ENCODE measurements at places on chromosomes 4 and X.

DNA sequence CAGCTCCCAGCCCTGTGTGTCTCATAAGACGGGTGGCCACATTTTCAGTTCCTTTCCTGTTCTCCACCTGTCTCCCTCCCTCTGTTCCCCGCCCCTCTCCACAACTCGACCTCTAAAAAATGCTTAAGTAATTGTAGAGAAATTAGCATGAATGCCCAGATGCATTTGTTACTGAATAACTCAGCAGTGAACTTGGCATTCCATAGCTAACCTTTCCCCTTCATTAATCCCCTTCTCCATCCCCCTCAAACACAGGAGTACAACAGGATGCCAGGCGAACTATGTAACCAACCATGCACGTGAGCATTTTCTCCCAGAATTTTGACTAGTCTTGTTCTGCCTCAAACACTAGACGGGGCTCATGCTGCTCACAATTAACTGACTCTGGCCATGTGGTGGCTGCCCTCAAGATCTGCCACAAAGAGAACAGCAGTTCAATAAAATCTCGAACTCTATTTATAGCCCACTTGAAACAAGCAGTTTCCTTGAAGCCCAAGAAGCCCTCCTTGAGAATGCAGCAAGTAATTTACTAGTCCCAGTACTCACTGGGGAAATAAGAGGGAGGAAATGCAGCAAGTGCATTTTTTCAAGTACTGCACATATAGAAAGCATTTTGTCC is 351.2 kb downstream of the ARHGAP24 start:
- no peak for DNase-seq

DNA sequence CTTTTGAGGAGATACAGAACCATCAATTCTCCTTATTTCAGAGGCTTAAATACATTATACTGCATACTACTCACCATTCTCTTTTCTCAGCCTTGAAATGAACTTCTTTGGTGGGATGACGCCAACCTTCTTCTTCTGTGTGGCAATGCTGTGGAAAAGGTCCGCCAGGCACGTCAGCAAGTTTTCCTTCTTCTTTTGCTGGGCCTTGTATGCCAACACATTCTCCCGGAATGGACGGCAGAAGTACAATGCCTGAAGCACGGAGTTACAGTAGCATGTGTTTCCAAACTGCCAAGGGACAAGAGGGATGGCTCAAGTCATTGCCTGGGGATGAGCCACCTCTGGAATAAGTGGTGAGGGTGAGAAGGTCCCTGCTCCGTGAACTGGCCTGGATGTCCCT is 31.2 kb downstream of the USP46 start:
- DNase-seq: no peak

- DNase-seq: no peak
Observed at GRCh38 chrX:101071582-101071981, 7.1 kb upstream of the TMEM35A start.

GRCh38 chrX:40683245-40683644 is 35.9 kb upstream of the CXorf38 start:
- no peak for DNase-seq

- DNase-seq: no peak
Observed at GRCh38 chr4:107714256-107714655, 5.8 kb downstream of the PAPSS1 start.

GRCh38 chr4:182233310-182234090 is 9.7 kb upstream of the TENM3 start:
- DNase-seq: no peak

GRCh38 chr4:76744241-76744921 is 153.6 kb downstream of the SOWAHB start:
- no peak for DNase-seq

DNA sequence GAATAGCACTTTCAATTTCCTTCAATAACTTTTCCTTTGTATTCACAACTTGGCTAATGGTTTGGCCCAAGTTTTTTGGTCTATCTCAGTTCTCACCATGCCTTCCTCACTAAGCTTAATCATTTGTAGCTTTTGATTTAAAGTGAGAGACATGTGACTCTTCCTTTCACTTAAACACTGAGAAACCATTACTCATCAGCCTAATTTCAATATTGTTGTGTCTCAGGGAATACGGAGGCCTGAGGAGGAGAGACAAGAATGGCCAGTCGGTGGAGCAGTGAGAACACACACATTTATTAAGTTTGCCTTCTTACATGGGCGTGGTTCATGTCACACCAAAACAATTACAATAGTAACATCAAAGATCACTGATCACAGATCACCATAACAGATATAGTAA is 56.7 kb downstream of the TSPAN5 start:
- DNase-seq: no peak

- no peak for DNase-seq
Observed at GRCh38 chr4:75848891-75849290, 53.4 kb downstream of the PPEF2 start.

- no peak for DNase-seq
Observed at GRCh38 chrX:57211906-57212305, 74.6 kb upstream of the FAAH2 start.

- no peak for DNase-seq
Observed at GRCh38 chrX:154833746-154834274, 652 bp downstream of the SMIM9 start.

GRCh38 chr4:75432683-75433082 is 81.5 kb downstream of the RCHY1 start:
- no peak for DNase-seq

GRCh38 chr4:108473163-108473720 is 147.1 kb upstream of the RPL34 start:
- DNase-seq: no peak

DNA sequence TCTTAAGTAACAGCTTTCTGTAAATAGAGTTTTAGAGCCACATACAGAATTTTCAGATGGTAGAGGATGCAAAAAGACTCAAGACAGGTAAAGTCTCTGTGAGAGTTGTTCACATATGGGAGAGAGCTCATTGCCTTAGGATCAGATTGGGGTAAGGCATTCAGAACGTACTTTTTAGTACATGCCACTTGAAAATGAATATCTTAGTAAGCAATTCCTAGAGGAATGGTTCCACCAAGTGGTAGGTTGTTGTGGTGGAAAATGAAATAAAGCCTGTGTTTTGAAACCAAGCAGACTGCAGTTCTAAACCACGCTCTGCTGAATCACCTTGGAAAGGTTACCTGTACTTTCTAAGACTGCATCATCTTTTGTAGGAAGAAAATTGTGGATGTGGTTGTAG is 547.0 kb upstream of the LCORL start:
- no peak for DNase-seq

GRCh38 chr4:86302830-86303229 is 57.0 kb downstream of the MAPK10 start:
- no peak for DNase-seq

- no peak for DNase-seq
Observed at GRCh38 chr4:186702940-186703339, 20.7 kb downstream of the FAT1 start.

GRCh38 chr4:31741326-31741725 is 1021.2 kb downstream of the PCDH7 start:
- no peak for DNase-seq

DNA sequence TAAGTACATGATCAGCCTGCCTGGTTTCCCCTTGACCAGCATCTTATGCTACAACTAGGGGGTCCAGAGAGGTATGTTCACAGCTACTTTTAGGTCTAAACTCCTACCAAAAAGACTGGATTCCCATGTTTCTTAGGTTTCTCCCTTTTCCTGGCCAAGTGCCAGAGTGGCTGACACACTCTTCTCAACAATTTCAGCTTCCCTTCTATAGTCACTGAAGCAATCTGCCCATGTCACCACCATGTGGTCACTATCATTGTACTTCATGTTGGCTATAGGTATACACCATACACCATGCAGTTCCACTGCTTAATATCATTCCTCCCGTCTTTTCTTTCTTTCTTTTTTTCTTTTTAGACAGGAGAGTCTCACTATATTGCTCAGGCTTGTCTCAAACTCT is 66.9 kb downstream of the KLHL13 start:
- no peak for DNase-seq

GRCh38 chr4:153020457-153020856 is 84.3 kb downstream of the FHDC1 start:
- DNase-seq: no peak

GRCh38 chr4:89140168-89140759 is 28.9 kb downstream of the TIGD2 start:
- no peak for DNase-seq

- no peak for DNase-seq
Observed at GRCh38 chr4:130393642-130394041, 1297.7 kb downstream of the C4orf33 start.
